ENCODE measurements at places on chromosomes 7 and 10.

DNA sequence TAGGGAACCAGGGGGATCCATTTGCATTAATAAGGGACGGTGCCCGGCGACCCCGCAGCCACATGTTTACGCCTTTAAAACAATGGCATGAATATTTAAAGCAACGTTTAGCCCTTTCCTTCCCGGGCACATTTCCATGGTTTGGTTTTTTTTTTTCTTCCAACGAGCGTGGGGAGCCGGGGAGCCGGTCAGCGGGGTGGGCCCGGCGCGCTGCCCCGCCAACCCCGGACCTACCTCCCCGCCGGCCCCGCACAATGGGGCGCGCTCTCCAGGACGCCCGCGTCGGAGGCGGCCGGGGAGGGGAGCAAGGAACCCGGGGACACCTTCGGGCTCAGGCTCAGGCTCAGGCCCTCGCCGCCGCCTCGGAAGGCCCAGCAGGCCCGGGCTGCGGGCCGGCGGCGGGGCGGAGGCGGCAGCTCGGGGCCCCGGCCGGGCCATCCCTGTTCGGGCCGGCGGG lies 1.0 kb downstream of the SEPHS1 start:
- no peak for DNase-seq

DNA sequence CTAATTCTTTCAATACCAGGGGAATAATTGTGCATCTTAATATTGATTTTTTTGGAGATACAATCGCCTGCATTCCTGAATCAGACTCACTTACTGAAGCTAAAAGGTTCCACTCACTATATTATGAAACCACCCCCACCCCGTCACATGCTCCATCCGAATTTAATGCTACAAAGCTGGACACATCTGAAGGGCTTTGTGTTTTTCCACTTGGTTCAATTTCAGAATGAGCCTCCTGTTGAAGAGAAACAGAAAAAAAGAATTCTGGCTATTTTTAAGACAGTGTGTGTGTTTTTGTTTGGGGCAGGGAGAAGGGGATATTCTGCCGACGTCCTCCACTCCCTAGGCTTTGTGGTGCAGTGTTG lies 165.5 kb upstream of the TBX20 start:
- no peak for DNase-seq

GRCh38 chr10:4653160-4653559 lies 172.8 kb upstream of the AKR1E2 start:
- no peak for DNase-seq

DNA sequence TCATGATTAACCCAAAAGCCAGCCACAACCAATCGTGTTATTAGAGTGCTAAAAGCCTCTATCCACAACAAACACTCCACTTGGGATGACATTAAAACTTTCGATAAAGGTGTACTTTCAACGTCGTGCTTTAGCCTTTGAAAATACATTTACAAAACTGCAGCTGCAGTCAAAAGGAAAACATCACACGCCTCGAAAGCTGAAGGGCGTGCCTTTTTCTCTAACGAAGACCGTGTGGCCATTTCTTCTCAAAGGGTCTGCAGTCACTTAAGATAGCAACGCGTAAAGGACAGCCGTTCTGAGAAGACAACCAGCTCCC lies 1.1 kb downstream of the ARHGAP12 start:
- no peak for DNase-seq

GRCh38 chr7:106339513-106340246 lies 54.9 kb upstream of the NAMPT start:
- DNase-seq, result no peak

DNA sequence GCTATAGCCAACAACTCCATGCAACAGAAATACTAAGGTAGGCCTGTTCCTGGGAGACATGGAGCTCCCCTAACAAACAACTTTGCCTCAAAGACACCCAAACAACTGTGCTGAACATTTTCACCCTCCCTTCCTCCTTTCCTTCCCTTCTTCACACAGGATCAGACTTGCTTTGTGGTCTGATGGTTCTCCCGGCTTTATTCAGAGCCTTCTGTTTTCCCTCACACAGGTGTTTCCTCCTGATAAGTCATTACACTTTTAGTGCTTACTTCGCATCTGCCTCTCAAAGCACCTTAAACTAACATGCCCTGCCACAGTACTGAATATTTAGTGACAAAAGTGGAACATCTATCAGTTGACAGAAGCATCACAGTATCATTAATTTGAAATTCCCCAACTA lies 56.3 kb upstream of the YAE1 start:
- no peak for DNase-seq

DNA sequence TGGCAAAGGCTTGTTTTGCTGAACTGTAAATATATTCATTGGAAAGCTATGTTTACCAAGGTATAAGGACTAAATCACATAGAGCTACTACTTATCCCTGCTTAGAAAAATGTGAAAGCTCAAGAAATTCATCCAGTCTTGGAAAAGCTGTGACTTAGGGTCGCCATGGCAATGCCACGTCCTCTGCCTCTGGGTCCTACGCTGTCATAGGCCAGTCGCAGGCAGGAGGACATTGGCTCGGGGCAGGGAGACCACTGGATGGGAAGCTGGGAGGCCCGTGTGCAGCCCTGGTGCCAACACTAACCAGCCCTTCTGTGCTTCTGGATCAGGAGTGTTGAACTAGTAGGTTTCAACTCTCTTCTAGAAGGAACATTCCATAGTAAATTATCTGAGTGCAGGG lies 67.3 kb upstream of the PDZD8 start:
- DNase-seq, result peak; percentile 34

GRCh38 chr7:5453566-5454075 lies 30.0 kb upstream of the TNRC18 start:
- no peak for DNase-seq

GRCh38 chr10:17747883-17748550 lies 4.0 kb upstream of the TMEM236 start:
- peak; percentile 33 for DNase-seq

GRCh38 chr10:58030208-58030607 lies 237.5 kb downstream of the IPMK start:
- peak; percentile 6 for DNase-seq

- no peak for DNase-seq
These were observed 69.5 kb upstream of the GDF10 start for GRCh38 chr10:47230482-47230881.

- peak; percentile 80 for DNase-seq
These were observed 7.1 kb upstream of the UNCX start for GRCh38 chr7:1225441-1226185.

GRCh38 chr7:48188776-48189520 lies 17.7 kb downstream of the ABCA13 start:
- DNase-seq, result no peak

- no peak for DNase-seq
These were observed 42.7 kb upstream of the GAD2 start for GRCh38 chr10:26173837-26174236.

GRCh38 chr10:88346144-88346977 lies 236.8 kb downstream of the RNLS start:
- DNase-seq, result no peak

GRCh38 chr10:63068246-63068645 lies 64.9 kb upstream of the NRBF2 start:
- no peak for DNase-seq

- DNase-seq, result peak; percentile 73
These were observed 453 bp downstream of the URGCP start for GRCh38 chr7:43905956-43906330.

- no peak for DNase-seq
These were observed 988 bp upstream of the CD36 start for GRCh38 chr7:80637454-80637853.

DNA sequence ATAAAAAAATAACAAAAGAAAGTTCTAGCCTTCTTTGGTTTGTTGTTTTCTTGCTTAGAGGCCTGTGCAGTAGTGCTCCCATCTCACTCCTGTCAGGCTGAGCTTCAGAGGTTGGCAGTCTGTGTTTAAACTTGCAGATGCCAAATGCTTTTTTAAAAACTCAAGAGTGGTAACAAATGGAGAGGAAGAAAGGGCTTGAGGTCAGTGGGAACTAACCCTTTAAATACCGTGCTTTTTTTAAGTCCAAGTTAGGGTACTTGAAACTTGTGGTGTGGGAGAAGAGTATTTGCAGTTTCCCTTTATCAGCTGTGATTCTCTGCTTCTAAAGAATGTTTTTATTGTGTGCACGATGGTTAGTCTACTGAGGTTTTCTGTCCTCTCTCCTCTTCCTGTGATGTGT lies 29.4 kb downstream of the ZRANB1 start:
- no peak for DNase-seq

- no peak for DNase-seq
These were observed 17.7 kb downstream of the NPY start for GRCh38 chr7:24301703-24302102.

DNA sequence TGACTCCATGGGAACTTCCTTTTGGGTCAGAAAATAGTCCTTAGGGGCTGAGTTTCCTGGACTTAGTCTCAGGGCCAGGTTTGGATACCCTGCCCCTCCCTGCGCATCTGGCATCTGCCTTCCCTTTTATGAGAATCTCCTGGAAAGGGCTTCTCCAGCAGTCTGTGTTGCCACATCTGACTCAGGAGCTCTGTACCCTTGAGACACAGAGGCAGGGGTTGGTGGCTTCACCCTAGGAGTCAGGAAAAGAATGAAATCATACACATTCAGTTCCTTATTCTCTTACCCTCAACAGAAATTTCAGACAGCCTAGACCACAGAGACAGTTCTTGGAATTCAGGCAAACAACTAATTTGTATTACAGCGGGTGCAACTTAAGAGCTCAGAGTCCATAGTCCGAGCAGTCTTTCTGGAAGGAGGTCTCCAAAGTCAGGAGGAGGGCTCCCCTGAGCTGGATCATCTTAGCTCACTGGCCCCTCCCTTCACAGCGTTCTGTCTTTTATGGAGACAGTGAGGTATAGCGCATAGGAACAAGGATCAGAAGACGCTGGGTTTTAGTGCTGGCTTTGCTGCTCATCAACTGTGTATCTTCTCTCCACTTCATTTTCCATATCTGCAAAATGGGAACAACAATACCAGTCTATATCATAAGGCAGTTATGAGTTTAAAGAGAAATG lies 3.0 kb upstream of the PLAU start:
- DNase-seq, result peak; percentile 61

GRCh38 chr7:96800824-96801223 lies 91.2 kb upstream of the SEM1 start:
- no peak for DNase-seq

DNA sequence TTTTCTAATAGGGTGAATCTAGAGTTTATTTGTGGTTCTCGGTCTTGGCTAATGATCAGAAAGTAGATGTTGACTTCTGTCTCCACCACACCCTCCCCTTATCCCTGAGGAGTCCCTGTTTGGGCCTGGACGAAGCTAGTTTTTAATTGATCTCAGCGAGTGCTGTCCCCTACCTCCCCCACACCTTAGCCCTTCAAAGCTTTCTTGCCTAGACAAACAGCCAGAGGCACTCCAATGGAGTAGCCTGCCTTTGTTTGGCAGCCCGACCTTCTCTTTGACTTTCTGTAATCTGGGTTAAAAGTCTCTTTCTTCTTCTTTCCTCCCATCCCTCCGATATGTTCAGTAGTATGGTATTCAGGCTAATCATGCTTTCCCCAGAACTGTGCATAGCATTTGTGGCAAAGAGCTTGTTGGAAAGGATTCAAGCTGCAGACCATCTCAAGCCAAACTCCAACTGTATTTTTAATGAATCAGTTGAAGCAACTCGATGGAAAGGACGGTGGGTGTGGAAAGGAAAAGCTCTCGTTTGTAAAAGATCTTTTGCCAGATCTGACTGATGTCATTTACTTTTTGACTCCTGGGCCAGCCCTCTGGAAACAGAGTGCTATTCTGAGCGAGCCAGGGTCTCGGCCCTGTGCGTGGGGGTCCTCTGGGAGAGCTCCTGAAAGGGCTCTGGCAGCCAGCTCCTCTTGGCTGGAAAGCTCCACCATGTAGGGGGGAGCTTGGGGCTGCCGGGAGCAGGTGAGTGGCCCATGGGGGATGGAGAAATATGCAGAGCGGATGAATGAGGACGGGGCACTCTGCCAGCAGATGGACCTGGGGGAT lies 4.5 kb downstream of the FAM180A start:
- DNase-seq, result peak; percentile 41

- no peak for DNase-seq
These were observed 181.9 kb upstream of the TCERG1L start for GRCh38 chr10:131493432-131493831.

GRCh38 chr10:5509691-5510090 lies 10.3 kb upstream of the CALML5 start:
- no peak for DNase-seq

DNA sequence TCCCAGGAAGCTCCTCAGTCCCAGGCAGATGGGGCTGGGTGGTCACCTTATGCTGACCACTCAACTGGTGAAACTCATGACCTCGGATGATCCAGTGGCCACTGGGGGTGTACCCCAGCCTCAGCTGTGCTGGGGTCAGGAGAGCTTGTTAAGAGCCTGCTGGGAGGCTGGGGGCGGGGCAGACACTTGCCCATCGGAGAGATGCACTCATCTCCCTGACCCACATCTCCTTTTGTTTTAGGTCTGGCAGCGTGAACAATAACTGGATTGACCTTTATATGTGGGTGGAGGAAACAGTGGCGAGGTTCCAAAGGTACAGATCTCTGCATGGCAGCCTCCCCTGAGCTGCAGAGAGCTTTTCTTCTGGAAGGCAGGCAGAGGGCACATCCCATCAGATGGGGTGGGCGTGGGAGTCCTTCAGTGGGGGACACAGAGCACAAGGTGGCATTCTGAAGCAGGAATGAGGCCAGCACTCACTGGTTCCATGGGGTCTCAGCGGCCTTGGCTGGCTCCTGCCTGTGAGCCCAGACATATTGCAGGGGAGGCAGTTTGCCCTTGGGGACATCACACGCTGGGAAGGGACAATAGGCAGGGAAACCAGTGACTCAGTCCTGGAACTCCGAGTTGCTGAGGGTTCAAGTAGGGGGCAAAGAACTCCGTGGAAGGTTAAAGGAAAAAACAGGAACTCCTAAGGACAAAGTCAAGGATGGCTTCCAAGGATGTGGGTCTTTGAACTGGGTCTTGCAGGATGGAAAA lies 5.2 kb downstream of the ANTXRL start:
- no peak for DNase-seq

- no peak for DNase-seq
These were observed 7.0 kb downstream of the HHEX start for GRCh38 chr10:92696606-92697383.

DNA sequence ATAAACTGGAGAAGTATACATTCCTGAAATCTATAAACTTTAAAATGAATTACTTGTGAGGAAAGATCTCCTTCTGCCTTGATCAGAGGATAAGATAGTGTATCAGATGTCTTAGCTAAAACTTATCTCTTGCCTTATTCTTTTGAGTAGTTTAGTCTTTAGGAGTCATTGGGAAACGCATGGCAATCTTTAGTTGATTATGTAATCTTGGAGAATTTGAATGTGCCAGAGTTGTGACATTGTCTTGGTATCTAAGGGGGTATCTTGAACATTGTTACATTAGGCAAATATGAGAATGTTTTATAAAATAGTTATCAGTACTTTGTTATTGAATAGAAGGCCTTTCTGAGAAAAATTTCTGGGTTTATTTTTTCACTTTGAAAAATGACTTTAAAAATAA lies 61.6 kb upstream of the ADRA2A start:
- DNase-seq, result no peak

DNA sequence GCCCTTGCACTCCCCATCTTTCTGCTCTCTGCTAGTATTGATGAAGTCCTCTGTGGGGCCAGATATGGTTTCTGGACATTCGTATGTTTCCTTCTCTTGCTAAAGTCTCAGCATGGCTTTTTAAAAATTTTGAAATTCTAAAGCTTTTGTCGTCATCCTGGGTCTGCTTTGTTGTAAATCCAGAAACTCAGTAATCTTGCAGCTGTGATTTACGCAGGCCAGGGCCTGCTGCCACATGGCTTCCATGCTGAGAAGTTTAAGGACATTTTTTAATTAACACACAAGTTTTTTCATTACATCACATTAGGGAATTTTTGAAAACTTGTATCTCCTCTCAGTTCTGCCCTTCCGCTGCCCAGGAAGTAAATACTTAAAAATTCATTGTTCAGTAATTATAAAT lies 686.1 kb upstream of the IGFBP3 start:
- no peak for DNase-seq

- DNase-seq, result no peak
These were observed 40.7 kb upstream of the KMT2C start for GRCh38 chr7:152476551-152476950.

All from GM03348 (cell line).